ENCODE measurements at places on chromosomes 2 and 18.

DNA sequence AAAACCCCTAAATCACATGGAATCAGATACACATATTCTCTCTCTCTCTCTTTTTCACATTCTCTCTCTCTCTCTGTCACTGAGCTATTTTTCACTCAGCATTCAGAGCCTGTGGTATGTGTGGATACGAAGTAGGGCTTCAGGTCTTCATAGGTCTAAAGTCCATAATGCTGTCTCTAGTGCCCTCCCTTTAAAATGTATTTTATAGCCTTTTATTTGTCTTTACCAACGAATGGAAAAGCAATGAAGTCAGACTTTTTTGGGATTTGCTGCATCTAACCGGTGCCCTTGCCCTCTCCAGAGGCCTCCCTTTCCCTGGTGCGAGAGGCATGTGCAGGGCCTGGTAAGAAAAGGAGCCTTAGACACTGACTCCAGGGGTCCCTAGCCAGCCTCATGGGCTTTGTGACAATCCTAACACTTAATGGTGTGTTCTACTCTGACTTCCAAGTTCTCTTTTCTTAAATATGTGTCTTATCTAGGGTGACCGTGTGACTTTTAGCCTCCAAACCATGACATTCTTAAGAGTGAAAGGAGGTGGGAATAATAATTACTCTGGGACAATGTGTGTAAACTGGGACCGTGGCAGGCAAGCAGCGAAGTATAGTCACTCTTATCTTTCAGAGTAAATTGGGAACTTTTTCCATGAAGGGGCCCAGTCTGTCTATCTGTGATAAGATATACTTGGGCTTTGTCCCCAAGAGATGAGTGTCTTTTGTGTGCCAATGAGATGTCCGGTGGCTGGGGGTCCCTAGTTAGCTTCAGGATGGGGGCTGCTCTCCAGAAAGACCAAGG, 101.1 kb downstream of the B3GNT2 start:
- no peak for DNase-seq

- DNase-seq = no peak
These were observed 425.4 kb downstream of the NYAP2 start for GRCh38 chr2:225824748-225825449.

DNA sequence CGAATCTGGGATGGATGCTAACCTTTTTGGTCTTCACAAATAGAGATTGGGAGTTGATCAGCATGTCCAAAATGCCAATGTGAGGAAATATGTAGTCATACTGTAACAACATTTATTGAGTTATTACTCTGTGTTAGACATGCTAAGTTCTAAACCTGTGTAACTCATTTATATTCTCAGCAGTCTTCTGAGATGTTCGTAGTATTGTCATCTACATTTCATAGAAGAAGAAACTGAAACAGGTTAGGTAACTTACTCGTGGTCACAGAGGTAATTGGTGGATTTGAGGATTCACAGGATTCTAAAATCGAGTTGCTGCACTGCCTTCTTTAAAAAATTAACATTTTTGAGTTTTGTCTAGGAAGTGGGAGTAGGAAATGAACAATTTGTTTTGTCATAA, 162.1 kb downstream of the UBE2E3 start:
- no peak for DNase-seq

DNA sequence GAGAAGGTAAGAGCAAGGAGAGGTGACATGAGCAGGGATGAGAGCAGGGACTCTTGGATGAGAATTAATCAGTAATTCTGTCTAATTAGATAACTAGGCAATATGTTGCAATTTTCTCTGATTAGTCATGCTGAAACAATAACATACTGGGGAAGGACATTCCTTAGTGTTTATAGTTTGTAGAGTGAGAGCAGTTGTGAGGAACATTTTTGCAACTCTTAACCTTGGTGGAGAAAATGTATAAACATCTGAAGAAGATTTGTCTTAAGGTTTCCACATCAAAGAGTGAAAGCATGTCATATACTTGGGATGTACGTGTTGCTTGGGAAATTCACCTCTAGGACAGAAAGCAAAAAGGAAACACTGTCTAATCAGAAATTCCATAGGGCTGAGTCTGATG, 955.4 kb upstream of the FANCL start:
- no peak for DNase-seq

- no peak for DNase-seq
These were observed 270.8 kb downstream of the ZEB2 start for GRCh38 chr2:144249035-144249637.
